ENCODE measurements at places on chromosomes 3 and 15.

DNA sequence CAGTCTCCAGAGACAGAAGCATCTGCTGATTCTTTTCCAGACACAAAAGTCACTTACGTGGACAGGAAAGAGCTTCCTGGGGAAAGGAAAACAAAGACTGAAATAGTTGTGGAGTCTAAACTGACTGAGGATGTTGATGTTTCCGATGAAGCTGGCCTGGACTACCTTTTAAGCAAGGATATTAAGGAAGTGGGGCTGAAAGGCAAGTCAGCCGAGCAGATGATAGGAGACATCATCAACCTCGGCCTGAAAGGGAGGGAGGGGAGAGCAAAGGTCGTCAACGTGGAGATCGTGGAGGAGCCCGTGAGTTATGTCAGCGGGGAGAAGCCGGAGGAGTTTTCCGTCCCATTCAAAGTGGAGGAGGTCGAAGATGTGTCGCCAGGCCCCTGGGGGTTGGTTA, 25.4 kb downstream of the SYNM start:
- DNase-seq: no peak

- no peak for DNase-seq
These were observed 13.9 kb upstream of the TOP2B start for GRCh38 chr3:25678581-25678980.

DNA sequence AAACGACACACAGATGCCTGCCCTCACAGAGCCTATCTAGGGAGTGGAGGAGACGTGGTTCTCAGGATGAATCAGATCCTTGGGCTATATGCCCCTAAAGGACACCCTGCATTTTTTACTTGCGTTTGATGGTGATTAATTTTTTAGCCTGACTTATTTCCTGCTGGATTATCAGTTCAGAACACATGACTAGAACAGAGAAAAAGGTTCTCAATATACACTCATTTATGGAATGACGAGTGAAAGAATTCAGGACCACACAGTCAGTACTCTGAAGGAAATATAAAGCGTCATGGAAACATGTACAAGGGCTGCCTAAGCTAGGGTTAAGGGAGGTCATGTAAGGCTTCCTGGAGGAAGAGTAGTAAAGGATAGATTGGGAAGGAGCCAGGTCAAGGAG, 121.8 kb downstream of the SSR3 start:
- DNase-seq: no peak

DNA sequence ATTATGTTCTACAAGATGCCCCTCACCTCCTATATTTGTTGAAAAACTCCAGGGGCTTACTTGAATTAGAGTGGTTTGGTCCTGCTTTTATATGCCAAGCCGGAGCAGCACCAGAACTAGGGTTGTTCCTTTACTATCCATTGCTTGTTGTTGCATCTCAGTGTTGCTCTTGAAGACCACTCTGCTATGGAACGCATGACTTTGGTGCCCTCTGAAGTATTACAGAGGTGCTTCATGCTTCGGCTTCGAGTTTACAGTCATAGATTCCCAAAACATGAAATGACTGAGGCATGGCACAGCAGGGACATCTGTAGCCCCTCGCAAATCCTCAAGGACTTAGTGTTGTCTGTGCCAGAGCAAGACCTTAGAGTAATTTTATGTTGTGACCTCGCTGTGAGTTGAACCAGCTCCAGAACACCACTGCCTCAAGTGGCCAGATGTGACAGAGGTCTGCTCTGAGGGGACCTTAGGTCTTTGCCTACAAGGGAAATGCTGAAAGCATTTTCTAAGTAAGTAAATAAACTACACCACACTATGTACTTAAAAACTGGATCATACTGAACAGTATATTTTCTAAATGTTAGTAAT, 67.2 kb upstream of the SIAH2 start:
- no peak for DNase-seq

GRCh38 chr3:52153389-52154096, 680 bp downstream of the POC1A start:
- DNase-seq: no peak

DNA sequence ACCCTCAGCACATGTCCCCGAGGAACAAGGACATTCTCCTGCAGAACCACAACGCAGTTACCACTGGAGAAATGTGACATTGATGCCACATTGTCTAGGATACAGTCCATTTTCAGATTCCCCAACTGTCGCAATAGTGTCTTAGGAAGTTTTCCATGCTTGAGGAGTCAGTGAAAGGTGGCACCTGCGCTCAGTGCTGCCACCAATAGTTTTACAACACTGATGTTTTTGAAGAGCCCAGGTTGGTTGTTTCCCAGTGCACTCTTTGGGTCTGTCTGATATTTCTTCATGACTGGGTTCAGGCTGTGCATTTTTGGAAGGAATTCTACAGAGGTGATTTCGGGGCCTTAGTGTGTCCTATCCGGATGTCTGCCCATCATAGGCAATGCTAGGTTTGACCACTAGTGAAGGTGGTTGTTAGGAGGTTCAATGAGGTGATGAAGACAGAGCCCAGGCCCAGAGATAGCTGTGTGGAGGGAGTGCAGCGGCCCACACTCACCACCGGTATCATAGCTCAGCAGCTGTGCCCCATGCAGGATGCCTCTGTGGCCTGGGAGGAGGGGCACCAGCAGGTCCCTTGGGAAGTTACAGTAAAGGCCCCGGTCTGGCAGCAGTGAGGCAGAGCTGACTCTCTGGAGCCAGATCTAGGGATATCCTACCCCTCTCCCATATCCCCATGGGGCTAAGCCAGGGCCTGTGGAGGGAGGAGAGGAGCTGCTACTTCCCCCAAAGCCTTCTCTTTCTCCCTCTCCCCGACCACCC, 96.6 kb downstream of the DNAJB8 start:
- no peak for DNase-seq

GRCh38 chr3:77648214-77648613, 608.3 kb downstream of the ROBO2 start:
- no peak for DNase-seq

- DNase-seq: no peak
These were observed 3.7 kb upstream of the CCR2 start for GRCh38 chr3:46350262-46350565.

- no peak for DNase-seq
These were observed 46.0 kb downstream of the UBE3A start for GRCh38 chr15:25392806-25393205.

GRCh38 chr3:76349715-76350480, 564.5 kb upstream of the ZNF717 start:
- no peak for DNase-seq

GRCh38 chr3:54537506-54537905, 390.4 kb downstream of the LRTM1 start:
- DNase-seq: no peak

DNA sequence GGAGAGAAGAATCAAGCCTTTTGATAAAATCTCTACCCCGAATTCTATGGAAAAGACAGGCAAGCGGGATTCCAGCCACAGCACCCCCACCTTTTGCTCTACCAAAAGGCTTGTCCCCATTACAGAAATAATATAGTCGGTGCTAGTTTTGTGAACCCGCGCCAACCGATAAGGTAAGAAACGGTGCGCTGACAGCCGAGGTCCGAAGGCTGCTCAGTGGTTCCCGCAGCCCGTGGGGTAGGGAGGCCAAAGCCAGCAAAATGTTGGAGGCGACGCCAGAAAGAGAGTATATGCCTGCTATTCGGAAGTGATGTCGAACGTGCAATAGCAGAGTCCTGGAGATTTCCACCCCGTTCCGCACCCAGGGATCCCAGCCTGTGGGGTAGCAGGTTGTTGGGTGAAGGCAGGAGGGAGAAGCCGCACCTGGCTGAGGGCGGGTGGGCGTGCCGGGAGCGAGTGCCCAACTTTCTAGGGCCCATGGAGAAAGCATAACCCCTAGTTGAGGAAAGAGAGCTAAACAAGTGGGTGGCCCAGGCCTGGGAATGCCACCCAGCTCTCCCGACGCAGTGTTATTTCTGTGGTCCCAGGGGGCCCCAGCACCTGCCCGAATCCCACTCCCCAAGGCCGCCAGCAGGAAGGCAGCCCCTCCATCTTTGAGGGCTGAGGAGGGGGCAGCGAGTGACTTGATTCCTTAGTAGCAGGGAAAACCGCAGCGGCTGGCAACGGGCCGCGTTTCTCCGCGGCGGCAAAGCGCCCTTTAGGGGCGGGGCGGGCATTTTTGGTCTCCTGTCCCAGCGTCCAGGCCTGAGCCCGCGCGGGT, 7.9 kb upstream of the SOX2 start:
- no peak for DNase-seq

GRCh38 chr15:29788433-29789034, 33.7 kb downstream of the TJP1 start:
- no peak for DNase-seq

DNA sequence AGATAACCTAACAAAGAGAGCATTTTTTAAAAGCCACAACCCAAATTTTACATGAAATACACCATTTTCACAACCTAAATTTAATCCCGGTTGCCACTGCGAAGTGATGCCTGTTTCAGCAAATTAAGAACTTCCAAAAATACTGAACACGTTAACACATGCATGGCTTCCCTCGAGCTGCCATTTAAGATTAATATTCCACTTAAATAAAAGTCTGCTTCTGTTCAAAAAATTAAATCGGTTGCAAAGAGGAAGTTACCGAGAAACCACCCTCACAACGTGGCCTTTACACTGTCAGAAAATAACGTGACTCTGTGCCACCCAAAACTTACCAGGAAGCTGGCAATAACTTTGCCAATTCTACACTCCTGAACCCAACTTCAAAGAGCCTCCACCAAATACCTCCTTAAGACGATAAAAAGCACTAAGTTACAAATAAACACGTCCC, 1.2 kb downstream of the TBL1XR1 start:
- DNase-seq: no peak

DNA sequence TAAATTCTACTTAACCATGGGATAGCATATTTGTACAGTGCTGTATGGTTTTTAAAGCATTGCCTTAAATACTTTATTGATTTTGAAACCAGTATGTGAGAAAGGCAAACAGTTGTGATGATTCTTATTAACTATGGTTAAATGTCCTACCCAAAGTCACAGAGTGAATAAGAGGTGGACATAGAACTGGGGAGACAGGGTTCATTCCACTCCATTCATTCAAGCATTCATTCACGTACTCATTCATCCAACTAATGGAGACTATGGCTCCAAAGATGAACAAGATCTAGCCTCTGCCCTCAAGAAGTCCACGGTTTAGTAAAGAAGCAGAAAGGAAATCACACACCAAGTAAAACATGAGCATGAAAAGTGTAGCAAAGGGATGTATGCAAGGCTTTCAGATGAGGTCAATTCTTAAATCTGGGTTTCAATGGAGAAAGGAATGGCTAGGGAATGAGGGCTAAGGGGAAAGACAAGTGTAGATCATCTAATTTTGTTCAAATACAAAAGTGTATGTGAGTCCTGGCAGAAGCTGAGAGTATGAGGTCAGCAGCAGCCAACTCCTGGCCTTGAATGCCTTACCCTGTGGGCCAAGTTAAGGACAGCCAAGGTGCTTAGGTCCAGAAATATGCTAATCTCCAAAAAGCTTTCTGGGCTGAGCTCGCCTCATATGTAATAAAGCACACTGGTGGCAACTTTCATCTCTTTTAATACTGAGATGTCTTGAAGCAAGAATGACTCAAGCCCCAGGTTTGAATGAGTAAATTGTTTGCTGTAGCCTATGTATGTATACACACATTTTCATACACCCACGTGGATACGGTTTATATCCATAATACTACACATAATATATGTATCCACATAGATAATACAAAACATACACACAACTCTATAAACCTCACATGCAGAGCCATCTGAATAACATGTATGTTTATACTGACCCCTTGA, 4.3 kb downstream of the TNIK start:
- DNase-seq: no peak

DNA sequence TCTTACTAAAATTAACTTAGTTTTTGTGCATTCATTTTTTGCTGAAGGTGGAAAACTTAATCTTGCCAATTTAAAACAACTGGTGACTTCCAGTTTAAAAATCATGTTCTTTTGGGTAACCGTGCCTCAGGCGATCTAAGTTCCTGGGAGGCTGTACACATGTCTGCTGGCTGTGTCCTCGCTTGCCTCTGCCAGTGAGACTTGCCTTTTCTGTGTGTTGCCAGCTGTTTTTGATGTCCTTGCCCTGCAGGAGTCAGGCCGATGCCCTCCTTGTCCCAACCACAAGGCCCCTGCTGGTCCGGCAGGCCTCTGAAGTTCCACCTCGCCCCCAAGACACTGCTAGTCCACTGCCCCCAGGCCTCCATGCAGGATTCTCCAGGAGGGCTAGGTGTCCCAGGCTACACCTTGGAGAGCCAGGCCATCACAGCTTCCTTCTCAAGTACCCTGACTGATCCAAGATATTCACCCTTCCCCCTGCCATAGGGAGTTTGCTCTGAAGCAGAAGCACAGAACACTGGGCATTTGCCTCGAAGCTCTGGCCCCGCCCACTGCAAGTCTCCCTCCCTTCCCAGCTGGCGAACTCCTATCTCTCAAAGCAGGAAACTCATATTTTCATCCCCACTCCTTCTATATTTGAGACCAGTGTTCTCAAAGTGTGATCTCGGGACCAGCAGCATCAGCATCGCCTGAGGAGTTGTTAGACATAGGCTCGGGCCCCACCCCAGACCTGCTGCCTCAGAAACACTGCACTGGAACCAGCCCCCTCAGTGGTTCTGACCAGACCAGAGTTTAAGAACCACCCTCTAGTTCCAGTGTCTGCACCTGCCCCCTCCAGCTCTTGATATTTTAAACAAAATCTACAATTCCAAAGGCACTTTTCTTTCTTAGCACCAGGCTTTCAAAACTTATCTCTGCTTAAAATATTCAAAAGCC, 185.8 kb upstream of the UBE2E1 start:
- DNase-seq: no peak

- no peak for DNase-seq
These were observed 479.4 kb upstream of the KCNMB2 start for GRCh38 chr3:178056868-178057267.

- no peak for DNase-seq
These were observed 437.4 kb upstream of the TPRG1 start for GRCh38 chr3:188734395-188734794.

All from glutamatergic neuron (in vitro differentiated cells).